ENCODE measurements at places on chromosomes 3 and 15.
A peak's percentile ranks its signal among the peaks of the same experiment; 100 is the strongest.

DNA sequence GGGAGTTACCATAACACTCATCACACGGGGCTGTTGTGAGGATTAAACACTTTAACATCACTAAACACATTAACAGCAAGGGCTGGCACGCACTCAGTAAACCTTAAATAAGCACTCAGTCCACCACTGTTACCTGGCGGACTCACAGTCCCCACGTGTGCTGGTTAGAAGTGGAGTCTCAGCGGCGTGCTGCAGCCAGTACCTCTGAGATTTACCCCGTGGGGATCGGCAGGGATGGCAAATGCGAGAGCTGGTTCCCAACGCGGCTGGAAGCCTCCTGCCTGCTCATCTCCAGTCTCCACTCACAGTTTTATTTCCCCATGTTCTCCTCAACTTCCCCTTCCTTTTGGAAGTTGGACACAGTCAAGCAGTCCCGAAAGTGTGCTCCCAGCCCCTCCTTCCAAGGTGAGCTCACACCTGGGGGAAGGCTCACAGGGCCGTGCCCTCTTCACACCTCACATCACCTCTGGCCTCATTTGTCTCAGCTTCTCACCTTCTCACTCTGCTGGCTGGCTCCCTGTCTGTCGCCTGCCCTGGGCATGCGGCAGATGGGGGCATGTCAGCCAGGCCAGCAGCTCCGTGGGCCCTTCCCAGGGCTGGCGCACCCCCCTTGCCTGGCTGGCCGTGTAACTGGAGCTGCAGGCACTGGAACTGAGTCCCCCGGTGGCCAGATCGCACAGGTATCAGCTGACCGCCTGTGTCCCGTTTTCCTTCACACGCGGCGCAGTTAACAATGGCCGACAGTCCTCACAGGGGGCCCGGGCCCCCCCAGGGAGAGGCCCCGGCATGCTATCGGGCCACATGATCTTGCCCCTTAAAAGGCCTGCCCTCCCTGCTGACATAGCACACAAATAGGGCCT lies 87.1 kb downstream of the WNT7A start:
- DNase-seq: no peak

DNA sequence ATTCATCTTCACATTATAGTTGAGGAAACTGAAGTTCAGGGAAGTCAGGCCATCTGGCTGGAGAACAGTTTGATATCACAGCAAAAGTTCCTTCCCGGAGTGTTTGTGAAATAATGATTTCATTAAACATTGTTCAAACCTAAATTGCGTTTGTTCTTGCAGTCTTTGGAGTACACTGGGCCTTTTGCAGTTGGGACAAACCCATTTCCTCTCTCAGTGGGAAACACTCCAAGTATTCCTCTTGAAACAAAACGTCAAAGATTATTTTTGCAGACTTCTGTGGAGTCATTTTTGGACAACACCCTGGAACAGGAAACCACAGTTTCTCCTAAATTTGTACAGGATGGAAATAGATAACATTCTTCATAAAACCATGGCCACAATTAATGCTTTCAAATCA lies 287.5 kb downstream of the PTPRG start:
- DNase-seq: peak; percentile 67

- DNase-seq: no peak
Measured at GRCh38 chr3:52205727-52206372, 7.9 kb downstream of the ALAS1 start.

DNA sequence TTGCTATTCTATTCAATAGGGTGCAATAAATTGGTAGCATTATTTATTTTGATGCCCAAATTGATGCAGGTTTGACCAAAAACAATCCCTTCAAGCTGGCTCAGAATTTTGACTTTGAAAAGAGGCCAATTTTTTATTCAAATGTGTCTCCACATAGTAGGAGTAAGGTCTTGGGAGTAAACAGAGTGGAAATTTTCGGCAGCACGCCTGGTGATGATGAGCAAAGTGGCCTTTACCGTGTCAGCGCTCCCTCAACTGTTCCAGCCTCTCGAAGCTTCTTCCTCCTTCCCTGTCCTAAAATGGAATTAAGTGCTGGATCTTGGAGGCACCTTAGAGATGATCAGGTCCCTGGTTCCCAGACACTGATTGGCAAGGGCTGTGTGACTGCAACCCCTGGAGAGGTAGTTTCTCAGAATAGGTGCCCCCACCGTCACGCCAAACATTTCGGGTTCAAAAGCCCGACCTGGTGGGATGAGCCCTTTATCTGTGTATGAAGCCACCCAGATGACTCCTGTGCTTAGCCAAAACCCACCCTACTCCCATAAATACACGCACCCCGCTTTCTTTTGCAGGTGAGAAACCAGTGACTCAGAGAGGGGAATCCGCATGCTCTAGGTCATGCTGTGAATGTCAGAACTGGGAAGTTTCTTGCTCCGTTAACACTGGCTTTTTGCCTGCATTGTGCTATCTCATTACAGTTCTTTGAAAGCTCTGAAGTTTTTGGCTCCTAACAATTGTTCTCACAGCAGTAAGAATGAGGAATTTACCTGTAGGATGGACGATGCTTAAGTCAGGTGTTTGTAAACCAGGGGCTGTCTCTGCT lies 89.1 kb downstream of the CRYGS start:
- DNase-seq: no peak

DNA sequence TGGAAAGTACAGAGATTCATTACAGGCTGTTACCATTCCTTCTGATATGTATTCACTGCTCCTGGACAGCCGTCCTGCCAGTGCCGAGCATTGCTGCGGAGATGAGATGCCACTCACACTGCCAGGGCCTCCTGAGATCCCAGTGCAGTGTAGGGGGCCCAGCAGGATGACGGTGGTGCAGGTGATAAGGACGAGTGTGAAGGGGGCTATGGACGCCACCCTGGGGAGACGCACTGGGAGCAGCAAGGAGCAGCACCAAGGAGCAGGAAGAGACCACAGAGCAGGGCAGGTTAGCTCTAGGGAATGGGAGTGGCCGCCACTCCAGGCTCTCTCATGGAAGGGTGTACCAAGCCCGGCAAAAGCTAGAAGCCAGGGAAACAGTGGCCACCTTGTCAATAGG lies 4.0 kb upstream of the KLF15 start:
- DNase-seq: no peak

DNA sequence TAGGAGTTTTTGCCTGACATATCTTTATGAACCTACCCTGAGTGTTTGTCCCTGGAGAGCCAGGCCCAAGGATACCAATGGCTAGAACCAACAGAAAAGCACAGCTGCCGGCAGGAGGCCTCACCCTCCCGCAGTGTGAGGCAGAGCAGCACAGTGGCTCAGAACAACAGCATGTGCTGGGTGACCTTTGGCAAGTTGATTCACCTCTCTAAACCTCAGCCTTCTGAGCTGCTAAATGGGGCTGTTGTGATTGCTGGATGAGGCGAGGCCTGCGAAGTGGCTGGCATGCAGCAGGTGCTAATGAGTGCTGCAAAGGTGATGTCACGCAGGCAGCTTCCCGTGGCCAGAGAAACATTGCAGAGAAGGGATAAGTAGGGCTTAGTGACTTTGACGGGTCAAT lies 23.3 kb downstream of the IDH2 start:
- no peak for DNase-seq

GRCh38 chr15:23467110-23467600 lies 20.1 kb upstream of the GOLGA6L2 start:
- DNase-seq: peak; percentile 1

GRCh38 chr3:20185331-20185678 lies 701 bp downstream of the SGO1 start:
- DNase-seq: peak; percentile 31

- DNase-seq: no peak
Measured at GRCh38 chr3:87797872-87798566, 260.8 kb downstream of the CGGBP1 start.

GRCh38 chr3:130915567-130916292 lies 21.8 kb downstream of the ATP2C1 start:
- peak; percentile 63 for DNase-seq

- DNase-seq: no peak
Measured at GRCh38 chr3:170344971-170345370, 12.5 kb upstream of the SKIL start.

- no peak for DNase-seq
Measured at GRCh38 chr3:50139308-50139707, 15.8 kb upstream of the SEMA3F start.

GRCh38 chr3:12158387-12159226 lies at the start of gene TIMP4:
TSS of gene TIMP4 (minus strand) at chr3:12158912. CDS start at chr3:12158840, 72 bp downstream.
- DNase-seq: peak; percentile 68

- DNase-seq: peak; percentile 88
Measured at GRCh38 chr15:29822684-29823459, 604 bp upstream of the TJP1 start.

DNA sequence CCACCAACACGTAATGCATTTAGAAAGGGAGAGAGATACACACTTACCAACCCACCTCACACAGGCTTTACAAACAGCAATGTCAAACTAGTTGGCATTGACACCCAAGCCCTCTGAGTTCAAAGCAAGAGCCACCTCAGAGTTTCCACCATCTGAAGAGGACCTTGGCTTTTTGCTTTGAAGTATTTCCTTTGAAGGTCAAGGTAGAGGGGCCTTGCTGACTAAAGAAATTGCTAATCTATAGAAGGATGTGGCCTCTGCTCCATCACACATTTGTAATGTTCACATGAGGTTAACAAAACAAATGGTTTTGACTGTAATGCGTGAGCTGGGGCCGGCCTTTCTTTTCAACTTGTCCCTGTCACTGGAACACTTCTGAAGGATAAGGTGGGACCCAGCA lies 117.7 kb downstream of the POLR2M start:
- DNase-seq: no peak

GRCh38 chr15:35104526-35105147 lies 19.5 kb upstream of the NANOGP8 start:
- no peak for DNase-seq

DNA sequence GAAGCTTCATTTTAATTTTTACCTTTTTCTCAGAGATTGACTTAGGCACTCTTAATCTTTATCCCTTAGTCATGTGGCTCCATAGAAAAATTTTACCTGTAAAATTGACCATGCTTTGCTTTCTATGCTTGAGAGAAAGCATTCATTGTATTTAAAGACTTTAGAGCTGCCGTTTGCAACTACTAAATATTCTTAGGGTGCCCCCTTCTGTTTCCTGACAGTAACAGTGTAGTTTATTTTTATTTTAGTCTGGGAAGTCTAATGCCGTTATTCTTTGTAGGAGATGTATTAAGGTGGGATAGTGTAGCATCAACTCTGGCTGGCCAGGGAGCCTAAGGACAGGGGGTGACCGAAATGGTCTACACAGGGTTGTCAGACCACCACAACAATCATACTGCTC lies 84.5 kb upstream of the SYNPR start:
- peak; percentile 11 for DNase-seq

GRCh38 chr3:185655426-185656320 lies 69.6 kb downstream of the SENP2 start:
- no peak for DNase-seq

DNA sequence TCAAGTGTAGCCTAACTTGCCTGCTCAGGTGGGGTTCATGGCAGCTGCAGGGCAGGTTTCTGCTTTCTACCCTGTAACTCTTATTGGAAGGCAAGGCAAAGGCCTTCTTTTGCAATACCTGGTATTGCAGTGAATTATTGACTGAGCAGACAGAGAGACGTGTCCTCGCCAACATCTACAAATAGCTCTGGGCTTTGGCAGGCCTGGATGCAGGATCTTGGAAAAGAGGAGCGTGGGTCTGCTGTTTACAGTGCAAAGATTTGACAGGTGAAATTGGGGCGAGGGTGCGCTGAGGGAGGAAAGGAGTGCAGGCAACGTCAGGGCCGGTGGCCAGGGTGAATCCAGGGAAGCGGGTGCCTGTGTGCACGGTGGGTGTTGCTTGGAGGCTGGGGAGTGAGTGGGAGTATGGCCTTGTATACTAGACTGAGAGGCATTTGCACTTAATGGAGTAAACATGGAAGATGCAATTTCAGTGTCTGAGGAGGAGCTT lies 44.5 kb downstream of the ST6GAL1 start:
- DNase-seq: no peak

DNA sequence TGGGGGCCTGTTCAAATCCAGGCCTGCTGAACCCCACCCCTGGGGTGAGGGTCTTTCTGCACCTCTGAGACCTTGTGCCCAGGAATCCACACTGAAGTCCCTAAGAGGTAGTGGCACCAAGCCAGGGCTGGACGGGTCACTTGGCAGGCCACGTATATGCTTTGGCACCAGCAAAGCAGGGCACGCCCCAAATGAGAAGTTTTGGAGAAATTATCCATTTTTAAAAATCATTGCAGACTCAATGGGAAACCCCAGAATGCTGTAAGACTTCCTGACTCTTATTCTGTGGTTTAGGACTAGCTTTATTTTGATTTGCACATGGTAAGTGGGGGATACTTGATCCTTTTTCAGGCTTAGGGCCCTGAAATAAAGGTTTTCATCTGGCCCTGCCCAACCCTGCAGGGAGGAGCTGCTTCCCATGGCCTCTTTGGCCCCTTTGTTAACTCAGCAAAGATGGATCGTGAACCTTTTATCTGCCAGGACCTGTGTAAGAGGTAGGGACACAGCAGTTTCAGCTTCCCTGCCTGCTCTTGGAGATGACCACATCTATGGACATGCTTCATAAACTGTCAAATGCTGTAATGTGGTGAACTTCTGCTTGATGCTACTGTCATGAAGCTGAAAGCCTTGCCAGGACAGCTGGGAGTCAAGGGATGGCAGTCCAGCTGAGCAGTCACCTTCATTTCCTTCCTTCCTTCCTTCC lies 88.0 kb downstream of the HMG20A start:
- no peak for DNase-seq

DNA sequence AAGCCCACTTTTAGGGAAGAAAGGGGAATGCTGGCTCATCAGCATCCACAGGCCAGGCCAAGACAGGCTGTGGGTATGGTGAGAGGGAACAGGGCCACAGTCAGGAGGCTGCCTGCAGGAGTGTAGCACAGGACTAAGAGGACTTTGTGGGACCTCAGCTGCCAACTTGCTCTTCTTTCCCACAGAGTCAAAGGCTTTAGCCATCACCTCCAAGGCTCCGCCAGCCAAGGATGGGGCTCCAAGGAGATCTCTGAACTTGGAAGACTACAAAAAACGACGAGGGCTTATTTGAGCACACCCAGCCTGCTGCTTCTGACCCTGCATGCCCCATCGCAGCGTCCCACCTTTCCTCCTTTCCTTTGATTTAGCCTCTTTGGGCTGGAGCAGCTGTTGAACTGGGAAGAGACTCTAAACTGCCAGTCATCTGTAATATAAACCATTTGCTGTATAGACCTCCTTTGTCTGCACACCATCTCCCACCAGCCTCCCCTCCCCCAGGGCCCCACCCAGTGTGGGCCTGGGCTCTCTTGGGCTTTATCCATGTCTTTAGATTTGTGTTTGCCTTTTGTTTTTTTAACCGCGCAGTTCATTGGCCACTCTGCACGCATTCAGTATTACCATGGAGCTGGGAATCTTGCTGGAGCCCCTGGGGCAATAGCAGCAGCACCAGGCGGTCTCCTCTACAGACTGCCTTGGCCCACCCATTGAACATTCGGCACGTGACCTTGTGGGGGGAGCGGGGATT lies 13.1 kb upstream of the ITPKA start:
- no peak for DNase-seq
